ENCODE measurements at places on chromosomes 5 and 9.

- no peak for DNase-seq
Measured at GRCh38 chr5:10868956-10869355, 107.9 kb upstream of the DAP start.

- DNase-seq: no peak
Measured at GRCh38 chr5:32539981-32540845, 45.1 kb upstream of the SUB1 start.

DNA sequence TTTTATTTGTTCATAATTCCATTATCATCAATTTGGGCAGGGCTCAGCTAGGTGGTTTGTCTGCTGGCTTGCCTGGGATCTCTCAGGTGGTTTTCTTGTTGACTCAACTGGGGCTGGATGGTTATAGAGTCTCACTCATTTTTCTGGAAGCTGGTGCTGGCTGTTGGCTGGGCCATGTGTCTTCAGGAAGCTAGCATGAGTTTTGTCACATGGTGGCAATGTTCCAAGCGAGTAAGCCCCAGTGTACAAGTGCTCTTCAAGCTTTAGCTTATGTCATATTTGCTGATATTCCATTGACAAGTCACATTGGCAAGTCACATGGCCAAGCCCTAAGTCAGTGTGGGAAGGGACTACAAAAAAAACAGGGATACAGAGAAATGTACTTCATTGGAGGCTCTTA is 2.3 kb upstream of the RASEF start:
- DNase-seq: no peak

DNA sequence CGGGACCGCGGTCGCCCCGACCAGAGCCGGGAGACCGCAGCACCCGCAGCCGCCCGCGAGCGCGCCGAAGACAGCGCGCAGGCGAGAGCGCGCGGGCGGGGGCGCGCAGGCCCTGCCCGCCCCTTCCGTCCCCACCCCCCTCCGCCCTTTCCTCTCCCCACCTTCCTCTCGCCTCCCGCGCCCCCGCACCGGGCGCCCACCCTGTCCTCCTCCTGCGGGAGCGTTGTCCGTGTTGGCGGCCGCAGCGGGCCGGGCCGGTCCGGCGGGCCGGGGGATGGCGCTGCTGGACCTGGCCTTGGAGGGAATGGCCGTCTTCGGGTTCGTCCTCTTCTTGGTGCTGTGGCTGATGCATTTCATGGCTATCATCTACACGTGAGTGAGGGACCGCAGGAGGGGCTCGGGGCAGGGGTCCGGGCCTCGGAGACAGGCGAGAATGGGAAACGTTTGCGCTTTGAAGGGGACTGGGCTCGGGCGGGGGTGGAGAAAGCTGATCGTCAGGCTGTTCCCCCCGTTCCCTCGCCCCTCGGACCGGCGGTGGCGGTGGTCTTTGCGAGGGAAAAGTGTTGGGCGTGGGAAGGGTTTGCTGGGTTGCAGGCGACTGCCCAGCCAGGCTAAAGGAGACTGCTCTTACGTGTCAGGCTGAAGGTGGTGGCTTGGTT is 457 bp downstream of the UGCG start:
- DNase-seq: peak; percentile 78

DNA sequence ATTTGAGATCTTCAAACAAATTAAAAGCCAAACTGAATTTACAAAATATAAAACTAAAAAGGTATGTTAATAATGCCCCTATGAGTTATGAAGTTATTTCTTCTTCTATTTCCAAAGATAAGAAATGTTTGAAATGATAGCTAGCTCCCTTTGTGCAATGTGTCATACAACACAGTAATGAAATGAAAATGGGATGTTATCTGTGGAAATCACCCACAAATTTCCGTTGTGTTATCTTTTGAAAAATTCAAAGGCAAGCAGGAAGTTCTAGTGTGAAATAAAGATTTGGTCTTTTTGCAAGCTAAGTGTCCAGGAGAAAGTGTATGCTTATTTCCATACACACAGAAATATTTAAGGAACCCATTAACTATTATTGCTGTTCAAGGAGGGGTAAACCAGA is 375.3 kb upstream of the PRR16 start:
- no peak for DNase-seq

DNA sequence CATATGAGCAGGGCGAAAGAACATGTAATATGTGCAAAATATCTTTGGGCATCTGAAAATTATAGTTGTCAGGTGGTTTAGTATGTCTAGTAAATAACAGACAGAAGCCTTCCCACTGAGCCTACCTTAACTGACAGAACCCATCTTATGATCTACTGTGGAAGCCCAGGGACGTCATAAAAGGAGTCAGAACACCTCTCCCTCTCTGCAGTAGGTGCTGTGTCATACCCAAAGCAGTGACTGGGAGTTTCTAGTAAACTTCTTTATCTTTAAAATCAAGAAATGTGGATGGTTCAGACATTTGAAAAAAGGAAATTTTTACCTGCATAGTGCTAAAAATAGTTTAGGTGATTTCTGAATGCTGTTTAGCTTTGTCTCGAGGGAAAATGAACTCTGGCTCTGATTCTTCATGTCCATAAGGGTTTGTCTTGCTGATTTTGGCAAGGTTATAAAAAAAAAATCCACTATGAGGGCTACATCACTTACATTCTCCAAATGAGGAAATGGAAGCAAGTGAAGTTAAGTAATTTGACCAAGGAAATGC is 104.0 kb downstream of the NUDT12 start:
- DNase-seq: no peak

Data from urothelium cell line (cell line).